CD4-positive, alpha-beta T cell treated with Interleukin-15 for 4 hours (primary cell): ENCODE measurements at places on chromosomes 5 and 9.

DNA sequence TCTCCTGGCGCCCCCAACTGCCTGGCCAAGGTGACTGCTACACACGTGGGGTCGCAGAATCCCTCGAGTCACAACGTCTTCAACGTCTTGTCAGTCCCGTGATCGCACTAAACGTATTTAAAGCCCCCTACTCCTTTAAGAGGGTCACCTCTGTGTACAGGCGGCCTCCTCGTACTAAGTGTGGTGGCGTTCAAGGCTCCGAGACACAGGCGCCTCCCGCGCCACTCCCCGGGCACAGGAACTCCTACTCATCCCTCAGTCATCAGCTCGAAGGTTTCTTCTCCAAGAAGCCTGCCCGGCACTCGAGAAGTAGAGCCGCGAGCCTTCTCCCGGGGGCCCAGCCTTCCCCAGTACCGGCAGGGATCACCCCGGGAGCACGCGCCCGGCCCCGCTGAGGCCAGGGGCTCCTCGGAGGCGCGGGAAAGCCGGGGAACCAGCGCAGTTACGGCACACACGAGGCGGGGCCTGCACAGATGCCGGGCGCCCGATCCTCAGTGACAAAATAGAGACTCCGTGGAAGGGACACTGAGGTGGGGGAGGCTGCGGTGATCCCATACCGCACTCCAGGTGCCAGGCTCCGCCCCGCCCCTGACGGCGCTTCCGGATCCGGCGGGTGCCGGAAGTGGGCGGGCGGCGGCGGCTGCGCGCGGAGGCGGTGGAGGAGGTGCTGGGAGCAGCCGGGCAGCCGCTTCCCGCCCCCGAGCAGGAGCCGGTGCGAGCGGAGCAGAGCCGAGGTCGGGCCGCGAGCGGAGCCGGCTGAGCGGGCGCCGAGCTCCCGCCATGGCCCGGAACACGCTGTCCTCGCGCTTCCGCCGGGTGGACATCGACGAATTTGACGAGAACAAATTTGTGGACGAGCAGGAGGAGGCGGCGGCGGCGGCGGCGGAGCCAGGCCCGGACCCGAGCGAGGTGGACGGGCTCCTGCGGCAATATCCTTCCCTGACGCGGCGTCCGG, 6.9 kb downstream of the ARPC5L start:
- DNase-seq, result peak; percentile 89

- no peak for DNase-seq
Observed at GRCh38 chr5:11655681-11656080, 248.6 kb downstream of the CTNND2 start.

DNA sequence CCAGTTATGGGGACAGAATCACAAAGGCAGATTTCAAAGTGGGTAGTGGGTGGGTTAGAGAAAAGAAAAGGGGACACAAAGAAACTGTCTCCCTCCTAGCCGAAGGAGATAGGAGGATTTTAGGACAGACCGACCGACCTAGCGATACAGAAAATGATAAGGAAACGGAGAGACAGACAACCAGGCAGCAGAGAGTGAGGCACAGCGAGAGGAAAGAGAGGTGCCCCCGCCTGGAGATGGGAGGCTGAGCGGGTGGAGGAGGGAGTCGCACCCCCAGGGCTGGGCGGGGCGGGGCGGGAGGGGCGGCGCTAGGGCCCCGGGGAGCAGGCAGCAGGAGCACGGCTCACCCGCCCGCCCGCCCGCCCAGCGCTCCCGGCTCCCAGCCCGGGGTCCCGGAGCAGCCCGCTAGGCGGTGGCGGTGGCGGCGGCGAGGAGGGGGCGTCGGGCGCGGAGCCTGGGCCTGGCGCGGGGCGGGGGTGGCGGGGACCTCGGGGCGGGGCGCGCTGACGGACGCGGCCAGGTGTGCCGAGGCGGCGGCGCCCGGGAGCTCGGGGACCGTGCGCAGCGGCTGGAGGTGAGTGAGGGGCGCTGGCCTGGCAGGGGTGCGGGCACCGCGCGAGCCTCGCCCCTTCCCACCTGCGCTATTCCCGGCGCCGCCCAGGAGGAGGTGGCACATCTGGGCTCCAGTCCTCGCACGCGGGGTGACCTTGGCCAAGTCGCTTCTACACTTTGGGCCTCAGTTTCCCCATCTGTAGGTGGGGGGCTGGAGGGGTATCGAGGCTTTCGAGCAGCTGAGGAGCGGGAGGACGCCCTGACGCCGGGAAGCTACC, 15.9 kb upstream of the SYNPO start:
- DNase-seq, result peak; percentile 5

- no peak for DNase-seq
Observed at GRCh38 chr9:75892216-75892911, 1.9 kb downstream of the PCSK5 start.

- no peak for DNase-seq
Observed at GRCh38 chr5:81525690-81526089, 131.8 kb upstream of the ACOT12 start.

- DNase-seq, result no peak
Observed at GRCh38 chr5:91296674-91297143, 86.4 kb downstream of the ARRDC3 start.

- no peak for DNase-seq
Observed at GRCh38 chr5:68778484-68778883, 315.3 kb upstream of the SLC30A5 start.

- no peak for DNase-seq
Observed at GRCh38 chr5:14147210-14147609, 4.1 kb downstream of the TRIO start.

- no peak for DNase-seq
Observed at GRCh38 chr9:25733336-25733982, 55.2 kb upstream of the TUSC1 start.

DNA sequence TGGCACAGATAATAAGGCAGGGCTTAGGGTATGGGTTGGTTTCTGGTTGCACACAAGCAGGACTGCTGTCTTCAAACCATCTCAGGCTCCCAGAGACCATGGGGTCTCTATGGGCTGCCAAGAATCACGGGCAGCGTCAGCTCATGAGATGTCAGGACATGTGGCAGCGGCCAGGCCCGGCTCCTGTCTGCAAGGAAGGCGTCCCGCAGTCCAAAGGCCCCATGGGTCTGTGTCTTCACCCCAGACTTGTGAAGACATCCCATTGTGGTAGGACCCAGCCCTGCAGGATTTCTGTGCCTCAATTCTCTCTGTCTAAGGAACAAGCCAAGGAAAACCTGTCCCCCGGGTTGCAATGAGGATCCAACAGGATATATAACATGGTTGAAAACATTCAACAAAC, 32.6 kb downstream of the IPPK start:
- no peak for DNase-seq

DNA sequence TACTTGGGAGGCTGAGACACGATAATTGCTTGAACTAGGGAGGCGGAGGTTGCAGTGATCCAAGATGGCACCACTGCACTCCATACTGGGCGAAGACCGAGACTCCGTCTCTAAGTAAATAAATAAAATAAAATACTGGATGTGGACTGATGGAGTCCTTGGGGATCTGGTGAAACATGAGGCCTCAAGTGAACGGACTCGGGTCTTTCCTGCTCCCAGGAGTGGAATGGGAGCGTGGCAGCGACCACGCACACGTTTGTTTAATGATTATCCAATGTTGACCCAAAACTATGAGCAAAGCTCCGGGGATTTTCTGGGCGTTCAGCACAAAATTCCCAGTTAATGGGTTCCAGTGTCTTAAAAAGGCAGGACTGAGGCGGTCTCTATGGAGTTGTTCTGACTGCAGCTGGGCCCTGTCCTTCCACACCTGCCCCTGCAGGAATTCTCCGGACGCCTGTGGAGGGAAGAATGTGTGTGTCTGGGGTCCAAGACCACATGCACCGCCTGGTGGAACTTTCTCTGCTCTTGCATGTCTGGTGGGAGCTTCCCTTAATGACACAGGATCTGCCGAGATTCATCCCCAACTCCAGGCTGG, 26.6 kb downstream of the NEK6 start:
- DNase-seq, result no peak

- DNase-seq, result no peak
Observed at GRCh38 chr5:55817030-55817429, 34.1 kb upstream of the IL31RA start.

DNA sequence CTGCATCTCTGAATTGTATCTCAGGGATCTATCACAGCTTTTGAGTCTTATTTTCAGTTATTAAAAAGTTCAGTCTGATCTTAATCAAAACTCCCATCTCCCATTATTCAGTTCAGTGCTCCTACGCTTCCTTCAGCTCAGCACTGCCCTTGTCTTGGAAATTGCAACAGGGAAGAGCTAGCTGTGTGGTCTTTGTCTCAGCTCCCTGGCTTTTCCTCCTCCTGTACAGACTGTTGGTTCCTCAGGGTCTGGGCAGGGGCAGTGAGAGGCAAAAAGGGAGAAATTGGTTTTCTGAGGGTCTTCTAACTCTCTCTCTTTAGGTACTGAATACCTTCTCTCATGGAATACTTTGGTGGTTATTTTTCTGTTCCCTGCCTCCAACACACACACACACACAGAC, 48.2 kb downstream of the PDE8B start:
- no peak for DNase-seq

GRCh38 chr5:110623874-110624273, 102.6 kb downstream of the TMEM232 start:
- DNase-seq, result no peak

GRCh38 chr5:61582205-61582820, 250.3 kb downstream of the ZSWIM6 start:
- no peak for DNase-seq

DNA sequence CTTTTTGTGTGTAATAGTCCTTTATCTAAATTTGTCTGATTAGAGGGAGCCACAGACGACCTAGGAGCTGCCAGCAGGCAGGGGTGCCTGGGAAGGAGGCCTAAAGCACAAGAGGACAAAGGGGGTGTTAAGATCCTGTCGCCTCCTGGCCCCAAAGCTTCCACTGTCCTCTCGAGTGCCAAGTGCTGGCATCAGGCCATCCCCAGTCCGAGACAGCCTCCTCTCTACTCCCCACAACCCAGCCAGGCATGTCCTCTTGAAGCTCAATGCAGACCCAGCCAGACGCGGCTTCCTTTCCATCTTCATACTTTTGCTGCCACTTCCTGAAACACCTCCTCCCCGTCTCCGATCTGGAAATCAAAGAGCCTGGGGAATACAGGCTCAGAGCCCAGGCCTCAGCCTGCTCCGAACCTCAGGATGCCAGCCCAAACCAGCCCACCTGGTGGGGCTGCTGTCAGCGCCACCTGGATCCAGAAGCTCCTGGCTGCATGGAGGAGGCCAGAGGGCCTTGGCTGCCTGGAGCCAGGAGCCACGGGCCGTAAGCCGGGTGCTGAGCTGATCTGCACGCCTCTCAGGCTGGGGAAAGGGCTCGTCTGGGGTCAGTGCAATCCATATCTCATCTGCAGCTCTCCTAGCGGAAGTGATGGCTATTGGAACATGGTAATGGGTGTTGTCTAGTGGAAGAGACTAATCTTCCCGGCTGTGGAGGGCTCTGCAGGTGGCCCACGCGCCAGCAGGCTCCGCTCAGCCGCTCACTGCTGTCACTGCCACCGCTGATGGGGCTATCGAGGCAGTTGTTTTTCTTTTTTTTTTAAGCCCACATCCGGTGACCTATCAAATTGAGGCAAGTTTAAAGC, 60.2 kb upstream of the FUBP3 start:
- no peak for DNase-seq

DNA sequence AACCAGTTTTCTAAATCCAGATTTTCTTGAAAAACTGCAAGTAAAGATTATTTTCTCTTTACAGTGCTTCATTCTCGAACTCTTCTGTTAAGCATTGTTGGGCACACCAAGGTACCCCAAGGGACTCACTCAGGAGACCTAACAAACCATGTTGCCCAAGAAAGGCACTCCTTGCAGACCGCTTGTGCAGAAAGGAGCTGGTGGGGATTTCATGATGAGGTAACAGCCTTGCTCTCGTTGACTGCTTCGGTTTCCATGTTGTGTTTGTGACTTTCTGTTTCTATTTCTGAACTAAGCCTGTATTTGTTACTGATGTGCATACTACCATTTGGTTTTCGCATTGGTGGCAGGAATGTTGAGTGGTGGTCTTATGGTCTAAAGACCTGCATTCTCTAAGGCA, 266.6 kb upstream of the DAP start:
- no peak for DNase-seq

DNA sequence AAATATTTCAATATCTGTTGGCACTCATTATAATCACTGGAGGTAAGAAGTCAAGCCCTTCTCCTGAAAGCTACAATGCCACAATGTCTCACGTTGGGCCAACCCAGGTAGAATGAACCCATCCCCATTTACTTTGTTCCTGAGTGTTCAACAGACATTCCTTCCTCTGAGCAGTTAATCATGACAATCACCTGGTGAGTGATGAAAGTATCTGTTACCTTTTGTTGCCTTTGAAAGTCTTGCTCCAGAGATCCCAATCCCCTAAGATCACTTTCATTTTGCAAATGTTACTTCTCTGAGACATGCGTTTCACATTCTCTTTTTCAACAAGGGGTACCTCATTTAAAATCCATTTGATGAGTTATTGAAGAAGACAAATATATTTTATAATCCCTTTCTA, 49.3 kb upstream of the MSX2 start:
- no peak for DNase-seq

DNA sequence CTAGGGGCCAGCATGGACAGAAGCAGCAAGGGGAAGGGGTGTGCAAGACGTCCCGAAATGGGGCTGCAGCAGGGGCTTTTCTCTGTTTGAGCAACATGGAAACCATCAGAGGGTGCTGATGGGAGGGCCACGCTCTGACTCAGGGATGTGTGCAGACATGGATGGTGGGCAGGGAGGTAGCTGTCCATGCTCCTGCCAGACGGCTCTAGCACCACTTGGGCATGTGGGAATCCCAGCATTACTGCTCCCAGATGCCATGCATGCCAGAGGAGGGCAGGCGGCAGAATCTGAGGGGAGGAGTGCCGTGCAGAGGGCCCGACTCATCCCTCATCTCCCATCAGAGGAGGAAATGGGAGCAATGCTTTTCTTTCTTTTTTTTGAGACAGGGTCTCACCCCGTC, 45.6 kb upstream of the SLC25A51 start:
- DNase-seq, result no peak

- no peak for DNase-seq
Observed at GRCh38 chr9:2839040-2839439, 4.9 kb downstream of the PUM3 start.

DNA sequence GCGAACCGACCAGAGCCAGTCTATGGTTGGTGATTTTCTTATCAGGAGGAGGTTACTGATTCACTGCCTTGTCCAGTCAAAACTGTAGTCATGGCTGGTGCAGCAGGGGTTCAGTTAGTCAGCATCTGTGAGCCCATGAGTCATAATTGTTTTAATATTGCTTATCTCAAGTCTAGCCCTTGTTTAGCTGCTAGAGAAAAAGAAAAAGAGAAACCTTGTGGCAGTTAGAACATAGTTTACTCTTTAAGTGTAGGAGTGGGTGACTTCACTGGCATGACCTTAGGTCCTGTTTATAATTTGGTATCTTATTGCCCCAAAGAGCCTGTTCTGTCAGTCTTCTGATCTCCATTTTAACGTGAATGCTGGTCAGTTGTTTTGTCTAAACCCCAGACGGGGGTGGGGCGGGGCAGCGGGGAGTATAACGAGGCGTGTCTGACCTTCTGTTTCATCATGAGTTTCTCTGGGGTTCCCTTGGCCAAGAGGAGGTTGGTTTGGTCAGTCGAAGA, 76.9 kb upstream of the NFIL3 start:
- no peak for DNase-seq

GRCh38 chr5:158848634-158849033, 251.1 kb downstream of the EBF1 start:
- DNase-seq, result no peak
